ENCODE measurements at places on chromosomes 6 and 20. TPM values are rescaled to one million over a fixed set of nuclear protein-coding genes. Genes with fewer than 3 reads are reported as not detected.

DNA sequence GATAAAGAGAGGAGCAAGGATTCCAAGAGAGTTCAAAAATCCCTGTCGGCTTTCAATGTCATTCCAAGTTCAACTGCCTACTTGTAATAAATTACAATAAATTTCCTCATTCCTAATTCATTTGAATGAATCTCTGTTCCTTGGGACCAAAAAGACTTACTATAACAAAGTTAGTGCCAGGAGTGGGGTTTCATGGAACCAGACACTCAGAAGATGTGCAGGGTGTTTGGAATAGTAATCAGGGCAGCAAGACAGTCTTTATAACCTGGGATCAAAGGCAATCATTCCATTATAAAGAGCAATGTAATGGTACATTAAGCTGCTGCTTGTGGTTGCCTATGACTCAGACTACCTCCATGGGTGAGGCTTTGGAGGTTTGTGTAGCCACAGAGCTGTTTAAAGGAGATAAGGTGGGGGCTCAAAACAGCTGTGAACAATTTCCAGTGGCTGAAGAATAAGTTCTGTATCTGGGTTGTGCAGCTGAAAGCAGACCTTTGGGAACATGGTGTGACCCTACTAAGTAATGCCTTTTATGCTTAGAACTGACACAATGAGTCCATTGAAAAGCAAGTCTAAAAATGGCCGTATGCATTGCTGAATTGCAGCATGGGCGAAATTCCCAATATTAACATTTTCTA, 159.9 kb downstream of the LINC00237 start:
- peak; percentile 74 for DNase-seq

DNA sequence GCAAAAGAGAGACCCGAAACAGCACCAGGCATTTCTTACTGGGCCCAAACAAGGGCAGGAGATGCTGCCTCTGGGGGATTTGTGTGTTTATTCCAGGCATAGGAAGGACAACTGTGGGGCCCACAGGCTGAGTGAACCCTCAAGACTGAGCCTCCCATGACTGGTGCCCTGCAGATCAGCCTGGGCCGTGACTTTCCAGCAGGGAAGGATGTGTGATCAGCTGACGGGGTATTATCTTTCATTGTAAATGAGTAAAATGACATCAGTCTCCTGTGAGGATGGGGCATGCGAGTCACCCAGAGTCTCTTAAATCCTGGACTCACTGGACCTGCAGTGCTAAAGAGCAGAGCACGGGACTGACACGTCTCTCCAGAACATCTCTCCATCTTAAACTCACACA, 3.9 kb upstream of the TEAD3 start:
- DNase-seq: no peak

- no peak for DNase-seq
Measured at GRCh38 chr6:111581957-111582356, 23.7 kb downstream of the TRAF3IP2 start.

DNA sequence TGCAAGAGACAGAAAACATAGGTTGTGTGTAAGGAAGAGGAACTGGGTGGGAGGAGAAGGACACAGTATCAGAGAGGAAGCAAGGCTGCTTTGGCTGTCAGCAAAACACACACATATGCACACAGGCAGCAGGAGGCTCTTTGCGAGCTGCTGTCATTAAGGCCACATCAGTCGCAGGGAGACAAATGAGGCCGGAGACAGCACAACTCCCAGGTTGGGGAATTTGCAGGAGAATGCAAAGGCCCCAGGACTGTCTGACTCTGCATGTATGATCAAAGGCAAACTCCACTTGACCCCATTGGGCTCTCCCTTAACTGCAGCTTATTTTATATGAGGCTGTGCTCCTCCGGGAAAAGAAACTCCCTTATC, 35.3 kb downstream of the METTL24 start:
- DNase-seq: no peak

GRCh38 chr6:43943781-43944250, 173.8 kb downstream of the VEGFA start:
- no peak for DNase-seq

DNA sequence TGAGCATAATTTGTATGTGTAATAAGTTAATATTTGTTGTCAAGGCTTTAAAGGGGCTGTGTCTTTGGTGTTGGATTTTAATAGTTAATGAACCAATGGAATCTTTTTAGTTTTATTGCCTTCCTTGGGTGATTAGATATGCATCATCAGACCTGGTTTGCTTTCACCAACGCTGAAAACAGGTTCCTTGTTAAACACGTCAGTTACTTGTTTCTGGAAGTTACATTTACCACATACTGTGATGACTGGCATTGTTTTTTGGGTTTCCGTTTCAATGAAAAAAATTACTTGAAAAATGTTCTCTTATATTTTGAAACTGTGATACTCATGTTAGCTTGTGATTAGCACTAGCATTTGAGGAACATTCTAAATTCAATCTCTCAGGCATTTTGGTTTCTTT, 58.6 kb upstream of the RNF144B start:
- no peak for DNase-seq

- no peak for DNase-seq
Measured at GRCh38 chr6:6046716-6047115, 40.0 kb upstream of the NRN1 start.

- DNase-seq: no peak
Measured at GRCh38 chr6:27679964-27680694, 207.2 kb upstream of the ZNF184 start.

DNA sequence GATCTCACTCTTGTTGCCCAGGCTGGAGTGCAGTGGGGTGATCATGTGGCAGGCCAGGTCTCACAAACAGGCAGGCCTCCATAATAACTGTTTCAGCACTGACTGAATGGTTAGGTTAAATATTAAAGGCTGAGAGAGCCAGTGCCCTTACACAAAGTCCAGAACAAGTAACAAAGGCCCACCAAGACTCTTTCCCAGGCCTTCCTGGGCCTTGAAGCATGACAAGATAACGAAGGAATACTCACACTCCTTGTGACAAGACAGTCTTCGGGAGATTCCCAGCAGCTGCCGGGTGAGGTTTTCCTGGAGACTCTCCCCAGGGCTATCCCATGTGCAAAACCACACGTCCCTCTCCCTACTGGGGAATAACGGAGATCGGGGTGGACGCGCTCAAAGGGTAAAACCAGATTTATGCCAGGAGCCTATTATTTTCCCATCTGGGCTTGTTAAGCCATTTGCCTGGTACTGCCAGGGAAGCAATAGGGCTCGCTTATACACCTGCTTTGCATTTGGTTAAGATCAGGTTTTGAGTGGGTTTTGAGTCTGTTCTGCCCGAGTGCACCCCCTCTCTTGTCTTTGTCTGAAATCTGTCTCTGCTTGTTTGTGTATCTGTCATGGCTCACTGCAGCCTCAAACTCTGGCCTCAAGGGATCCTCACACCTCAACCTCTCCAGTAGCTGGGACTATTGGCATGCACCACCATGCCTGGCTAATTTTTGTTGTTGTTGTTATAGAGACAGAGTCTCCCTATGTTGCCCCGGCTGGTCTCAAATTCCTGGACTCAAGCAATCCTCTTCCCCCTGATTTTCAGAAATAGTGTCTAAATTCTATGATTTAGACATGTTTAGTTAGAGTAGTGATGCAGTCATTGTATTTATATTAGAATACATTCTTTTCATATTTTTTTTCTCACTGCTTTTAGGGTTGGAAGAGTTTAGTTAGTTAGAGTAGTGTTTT, 1.4 kb upstream of the ENPP3 start:
- no peak for DNase-seq

DNA sequence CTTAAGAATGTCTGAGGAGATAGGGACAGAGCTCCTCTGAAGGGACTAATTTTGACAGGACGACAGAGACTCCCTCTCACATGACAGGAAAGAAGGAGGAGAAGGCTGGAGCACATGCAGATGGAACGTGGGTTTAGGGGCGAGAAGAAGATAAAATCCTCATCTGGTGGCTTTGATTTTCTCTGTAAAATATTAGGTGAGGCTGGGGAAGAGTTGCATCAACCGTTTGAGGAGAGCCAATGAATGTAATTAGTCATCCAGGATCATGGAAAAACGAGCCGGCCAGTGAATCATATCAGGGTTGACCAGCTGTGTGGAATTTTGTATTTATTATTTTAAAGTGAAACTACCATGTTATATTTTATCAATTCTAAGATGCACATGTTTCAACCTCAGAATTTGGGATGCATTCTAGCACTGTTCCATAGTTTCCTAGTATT, 46.9 kb upstream of the ADGRF4 start:
- no peak for DNase-seq

GRCh38 chr20:18254615-18255014, 33.7 kb upstream of the ZNF133 start:
- no peak for DNase-seq

DNA sequence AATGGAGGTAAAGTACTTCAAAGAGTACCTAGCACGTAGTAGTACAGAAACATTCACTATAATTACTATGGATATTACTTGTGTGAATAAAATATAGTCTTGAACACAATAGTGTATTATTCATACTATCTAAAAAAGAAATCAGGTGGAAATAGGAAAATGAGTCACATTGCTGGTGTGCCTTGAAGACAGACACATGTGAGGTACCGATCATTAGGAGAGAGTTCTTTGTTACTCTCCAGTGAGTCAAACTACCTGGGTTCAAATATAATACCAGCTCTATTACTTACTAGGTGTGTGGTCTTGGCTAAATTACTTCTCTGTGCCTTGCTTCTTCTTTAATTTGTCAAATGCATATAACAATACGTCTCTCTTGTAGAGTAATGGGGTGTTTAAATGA, 50.8 kb upstream of the BEND6 start:
- no peak for DNase-seq

DNA sequence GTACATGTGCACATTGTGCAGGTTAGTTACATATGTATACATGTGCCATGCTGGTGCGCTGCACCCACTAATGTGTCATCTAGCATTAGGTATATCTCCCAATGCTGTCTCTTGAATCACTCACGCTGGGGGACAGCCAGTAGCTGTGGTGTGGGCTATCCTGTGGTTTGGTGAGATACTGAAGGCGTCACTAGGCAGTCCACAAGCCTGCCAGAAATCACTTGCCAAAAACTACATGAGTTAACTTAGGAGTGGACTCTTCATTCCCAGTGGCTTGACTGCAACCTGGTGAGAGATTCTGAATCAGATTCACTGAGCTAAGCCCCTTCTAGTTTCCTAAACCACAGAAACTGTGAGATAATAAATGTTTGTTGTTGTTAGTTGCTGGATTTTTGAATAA, 191.3 kb downstream of the TSHZ2 start:
- peak; percentile 30 for DNase-seq

- no peak for DNase-seq
Measured at GRCh38 chr6:13725570-13725969, 13.9 kb upstream of the RANBP9 start.

DNA sequence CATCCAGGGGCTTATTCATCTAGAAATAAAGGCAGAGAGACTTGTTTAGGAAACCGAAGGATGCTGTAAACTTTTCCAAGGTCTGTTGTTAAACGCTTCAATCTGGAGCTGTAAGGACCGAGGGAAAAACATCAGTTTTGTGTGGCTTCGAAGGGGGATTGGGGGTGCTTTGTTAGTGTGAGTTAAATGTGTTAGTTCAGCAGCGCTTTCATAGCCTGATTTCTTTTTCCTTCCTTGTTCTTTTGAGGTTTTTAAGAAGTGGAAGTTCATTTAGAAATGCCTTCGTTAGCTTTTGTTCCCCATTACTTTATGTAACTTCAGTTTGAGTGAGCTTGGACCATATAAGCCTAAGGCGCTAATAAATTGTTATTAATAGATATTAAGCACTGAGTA, 1.5 kb downstream of the ANKS1A start:
- DNase-seq: no peak

DNA sequence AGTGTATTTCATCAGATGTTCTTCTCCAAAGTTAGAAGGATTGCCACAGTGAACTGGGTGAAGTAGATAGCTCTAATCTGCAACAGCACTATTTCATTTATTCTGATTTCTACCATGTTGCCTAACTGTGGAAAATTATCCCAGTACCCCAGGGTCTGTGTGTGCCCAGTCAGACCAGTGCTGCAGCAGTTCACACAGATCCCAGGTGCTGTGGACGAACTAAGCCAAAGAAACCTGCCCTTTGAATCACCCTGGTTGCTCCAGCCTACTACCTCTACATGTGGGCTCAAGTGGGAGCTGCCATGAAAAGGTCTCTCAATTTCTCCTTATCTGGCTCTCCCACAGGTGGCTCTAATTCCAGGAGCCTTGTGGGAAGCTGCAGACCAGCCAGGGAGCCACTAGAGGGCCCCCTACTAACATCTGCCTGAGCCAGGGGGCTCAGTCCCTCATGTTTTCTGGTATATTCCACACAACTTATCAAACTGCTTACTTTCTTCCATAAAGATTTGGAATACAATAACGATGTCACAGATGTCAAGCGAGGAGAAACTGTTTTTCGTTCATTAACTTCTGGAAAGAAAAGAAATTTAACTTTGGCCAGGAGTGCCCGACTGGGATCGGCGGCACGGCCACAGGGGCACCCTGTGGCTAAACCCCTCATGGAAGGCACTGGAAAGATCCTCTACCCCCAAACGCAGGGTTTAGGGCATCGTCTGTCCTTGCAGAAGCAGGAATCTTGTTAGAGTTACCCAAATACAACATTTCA, 31.6 kb upstream of the LY86 start:
- DNase-seq: peak; percentile 74

GRCh38 chr20:46807998-46808397, 86.6 kb upstream of the EYA2 start:
- no peak for DNase-seq

DNA sequence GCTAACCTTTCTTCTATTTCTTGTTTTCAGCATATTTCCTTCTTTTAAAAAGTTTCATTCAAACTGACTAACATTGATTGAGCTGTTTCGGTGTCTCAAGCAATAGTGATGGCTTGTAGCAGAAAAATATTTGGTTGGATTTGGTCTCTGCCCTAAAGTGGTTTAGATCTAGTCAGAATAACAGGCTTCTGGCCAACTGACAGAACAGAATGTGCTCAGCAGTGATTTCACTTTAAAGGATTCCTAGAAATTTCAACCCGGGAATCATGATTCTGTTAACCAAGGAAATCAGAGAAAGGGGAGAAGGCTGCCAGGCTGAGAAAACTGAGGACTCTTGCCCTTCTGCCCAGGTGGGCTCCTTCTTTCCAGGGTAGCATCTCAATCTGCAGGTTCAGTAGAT, 16.6 kb upstream of the GSTA1 start:
- DNase-seq: no peak

DNA sequence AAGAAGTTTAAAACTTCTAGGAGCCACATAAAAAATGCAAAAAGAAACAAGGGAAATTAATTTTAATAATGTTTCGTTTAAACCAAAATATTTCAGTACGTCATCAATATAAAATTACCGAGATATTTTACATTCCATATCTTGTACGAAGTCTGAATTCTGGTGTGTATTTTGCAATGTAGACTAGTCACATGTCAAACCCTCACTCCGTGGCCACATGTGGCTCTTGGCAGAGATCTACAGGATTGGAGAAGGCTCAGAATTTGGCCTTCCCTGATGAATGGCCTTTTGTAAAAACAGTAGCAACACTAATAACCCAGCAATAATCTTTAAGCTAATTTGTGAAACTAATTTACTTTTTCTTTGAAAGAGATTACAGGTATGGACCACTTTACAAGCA, 217.1 kb downstream of the PRL start:
- no peak for DNase-seq

The NRSN1 gene
- not detected for total RNA-seq

The PGC gene
- 0.81 TPM for total RNA-seq

The GPX5 gene
- total RNA-seq: not detected

The BPIFB1 gene
- total RNA-seq: not detected

The TAP1 gene
- 5.5 TPM for total RNA-seq

The SMOC2 gene
- 1.7 TPM for total RNA-seq

The RAET1L gene
- total RNA-seq: not detected

The GLP1R gene
- total RNA-seq: not detected

The SIRPG gene
- not detected for total RNA-seq

The CNBD2 gene
- 4.5 TPM for total RNA-seq
